ELR (cell line): ENCODE measurements at places on chromosomes 1 and 21.

GRCh38 chr1:46606255-46606965 is 2.3 kb upstream of the MKNK1 start:
- peak; percentile 47 for DNase-seq

DNA sequence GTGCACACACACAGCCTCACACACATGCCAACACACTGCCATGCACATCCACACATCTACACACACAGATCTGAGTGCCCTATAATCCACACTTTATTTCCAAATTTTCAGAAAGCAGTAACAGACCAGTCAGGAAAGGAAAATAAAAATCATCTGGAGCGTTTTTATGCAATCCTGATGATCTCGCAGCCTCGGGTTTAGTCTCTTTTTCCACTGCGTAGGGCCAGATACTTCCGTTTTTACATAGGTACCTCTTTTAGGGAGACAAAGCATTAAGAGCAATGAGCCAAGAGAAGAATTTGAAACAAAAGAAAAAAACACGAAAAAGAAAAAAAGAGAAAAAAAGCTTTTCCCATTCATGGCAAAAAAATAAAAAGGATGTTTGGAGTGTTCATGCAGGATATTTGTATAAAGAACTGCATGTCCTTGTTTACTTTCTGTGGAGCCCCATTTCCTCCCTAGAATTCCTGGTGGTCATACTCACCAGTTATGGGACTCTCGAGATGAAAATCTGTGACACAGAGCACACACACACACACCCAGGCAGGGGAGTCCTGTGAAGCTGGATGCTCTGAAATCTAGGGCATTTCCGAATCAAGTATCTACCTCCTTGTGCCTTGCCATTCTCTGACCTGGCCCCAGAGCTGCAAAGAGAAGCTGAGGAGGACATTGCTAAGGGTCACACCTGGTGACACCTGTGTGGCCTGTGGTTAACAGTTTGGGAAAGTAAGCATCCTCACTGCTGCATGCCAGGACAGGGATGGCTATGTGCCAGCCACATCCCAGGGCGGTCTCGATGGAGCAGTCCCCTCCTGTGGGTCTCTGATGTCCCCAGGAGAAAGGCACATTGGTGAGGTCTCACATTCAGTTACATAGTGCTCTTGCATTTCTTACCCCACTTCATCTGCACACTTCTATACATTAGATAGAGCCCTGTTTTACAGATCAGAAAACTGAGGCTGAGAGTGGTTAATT is 83.6 kb downstream of the RUNX1 start:
- DNase-seq, result peak; percentile 91

- DNase-seq, result no peak
These were observed 127.2 kb downstream of the PTPRU start for GRCh38 chr1:29363536-29363935.

GRCh38 chr1:159040893-159041724 is 31.4 kb downstream of the IFI16 start:
- no peak for DNase-seq

DNA sequence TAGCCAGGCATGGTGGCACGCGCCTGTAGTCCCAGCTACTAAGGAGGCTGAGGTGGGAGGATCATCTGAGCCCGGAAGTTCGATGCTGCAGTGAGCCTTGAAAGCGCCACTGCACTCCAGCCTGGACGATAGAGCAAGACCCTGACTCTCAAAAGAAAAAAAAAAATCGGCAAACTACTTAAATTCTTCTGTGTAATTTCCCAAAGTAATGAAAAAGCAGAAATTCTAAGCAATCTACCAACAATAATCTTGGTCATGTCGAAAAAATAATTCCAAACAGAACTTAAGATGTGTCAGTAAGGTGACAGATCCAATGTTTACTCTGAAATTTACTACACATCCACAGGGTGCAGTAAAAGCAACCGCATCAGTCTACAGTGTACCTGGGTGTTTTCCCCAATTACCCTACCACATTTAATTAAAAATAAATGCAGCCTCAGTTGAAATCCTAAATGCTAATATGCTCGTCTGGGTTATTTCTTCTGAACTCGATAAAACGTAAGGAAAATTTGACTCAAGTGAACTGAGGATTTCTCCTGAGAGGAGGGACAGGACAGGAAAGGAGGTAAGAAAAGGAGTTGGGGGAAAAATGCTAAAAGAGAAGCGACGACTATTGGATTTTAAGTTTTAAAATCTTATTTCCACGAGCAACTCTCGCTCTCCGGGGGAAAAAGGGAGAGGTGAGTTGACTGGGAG is 801 bp downstream of the EPRS1 start:
- DNase-seq, result peak; percentile 15

DNA sequence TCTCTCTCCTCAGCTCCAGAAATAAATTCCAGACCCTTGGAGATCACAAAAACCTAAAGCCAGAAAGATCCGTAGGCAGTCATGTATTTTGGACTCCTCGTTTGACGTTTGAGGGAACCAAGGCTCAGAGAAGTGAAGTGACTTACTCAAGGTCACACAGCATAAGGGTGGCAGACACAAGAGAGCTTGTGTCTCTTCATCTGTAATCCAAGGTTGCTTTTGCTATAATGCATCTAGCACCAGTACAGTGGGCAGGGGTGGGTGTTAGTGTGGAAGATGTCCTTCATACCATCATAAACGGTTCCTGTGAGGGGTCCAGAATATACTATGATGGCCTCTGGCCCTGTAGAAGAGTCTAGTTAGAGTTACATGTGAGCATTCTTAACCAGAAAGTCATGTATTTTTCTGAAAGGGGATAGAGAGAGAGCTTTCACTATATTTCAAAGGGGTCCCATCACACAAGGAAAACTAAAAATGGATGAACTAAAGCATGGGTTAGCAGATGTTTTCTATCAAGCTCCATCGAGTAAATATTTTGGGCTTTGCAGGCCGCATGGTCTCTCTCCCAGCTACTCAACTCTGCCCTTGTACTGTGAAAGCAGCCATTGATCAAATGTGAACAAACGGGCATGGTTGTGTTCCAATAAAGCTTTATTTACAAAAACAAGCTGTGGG is 144.9 kb downstream of the TOMM20 start:
- DNase-seq, result no peak

GRCh38 chr1:63723602-63724001 is 50.2 kb upstream of the ROR1 start:
- DNase-seq, result no peak

DNA sequence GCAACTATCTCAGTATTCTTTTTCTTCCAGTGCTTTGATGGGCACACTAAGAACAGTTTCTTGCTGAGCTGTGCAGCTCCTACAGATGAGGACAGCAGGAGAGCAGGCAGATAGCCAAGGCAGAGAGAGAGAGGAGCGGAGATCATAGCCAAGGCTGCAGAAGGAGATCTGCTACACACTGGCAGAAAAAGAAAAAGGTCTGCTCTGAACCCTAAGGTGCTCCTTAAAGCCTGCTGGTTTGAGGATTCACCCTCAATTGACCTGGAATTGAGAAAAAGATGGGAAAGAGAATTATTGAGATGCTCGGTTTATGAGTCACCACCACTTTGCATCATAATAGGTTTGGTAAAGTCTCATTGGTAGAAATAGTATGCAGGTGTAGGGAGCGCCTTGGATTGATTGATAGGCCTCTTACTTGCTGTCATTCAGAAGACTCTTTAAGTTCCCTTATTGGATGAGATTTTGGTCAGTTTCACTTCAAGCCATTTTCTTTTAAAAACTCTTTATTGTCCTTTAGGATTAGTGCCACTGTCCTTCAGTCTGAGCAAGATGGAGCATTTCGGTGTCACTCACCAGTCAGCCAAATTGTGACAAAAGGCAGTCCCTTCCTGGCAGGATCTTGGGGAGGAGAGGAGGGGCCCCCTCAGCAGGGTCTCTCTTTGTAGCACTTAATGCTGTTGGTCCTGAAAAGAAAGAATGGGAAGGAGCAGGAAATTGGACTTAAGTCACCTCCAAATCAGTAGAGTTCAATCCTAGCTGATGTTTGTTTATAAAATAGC is 685.0 kb downstream of the ADGRL2 start:
- DNase-seq, result no peak

- DNase-seq, result no peak
These were observed 1.8 kb downstream of the TMEM81 start for GRCh38 chr1:205082431-205082830.
